NCI-H345 (cell line): ENCODE measurements at places on chromosomes 7 and 10.

- no peak for DNase-seq
These were observed 73.8 kb upstream of the PRLHR start for GRCh38 chr10:118669020-118669791.

DNA sequence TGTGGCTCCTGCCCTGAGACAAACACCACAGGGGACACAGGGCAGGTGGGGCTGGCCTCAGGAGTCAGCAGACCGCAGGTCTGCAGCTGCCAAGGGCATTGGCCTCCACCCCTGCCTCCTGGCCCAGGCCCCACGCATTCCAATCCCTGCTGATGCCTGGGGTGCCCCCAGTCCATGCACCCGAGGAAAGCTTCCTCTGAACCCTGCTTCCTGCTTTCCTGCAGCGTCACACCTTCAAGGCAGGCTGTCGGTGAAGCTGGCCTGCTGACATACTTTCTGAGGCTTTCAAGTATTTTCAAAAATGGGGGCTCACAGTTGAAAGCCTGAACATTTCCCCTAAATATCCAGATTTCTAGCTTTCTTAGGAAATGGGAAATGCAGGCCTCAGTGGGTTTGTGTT is 22.5 kb upstream of the ANTXRL start:
- DNase-seq: no peak

DNA sequence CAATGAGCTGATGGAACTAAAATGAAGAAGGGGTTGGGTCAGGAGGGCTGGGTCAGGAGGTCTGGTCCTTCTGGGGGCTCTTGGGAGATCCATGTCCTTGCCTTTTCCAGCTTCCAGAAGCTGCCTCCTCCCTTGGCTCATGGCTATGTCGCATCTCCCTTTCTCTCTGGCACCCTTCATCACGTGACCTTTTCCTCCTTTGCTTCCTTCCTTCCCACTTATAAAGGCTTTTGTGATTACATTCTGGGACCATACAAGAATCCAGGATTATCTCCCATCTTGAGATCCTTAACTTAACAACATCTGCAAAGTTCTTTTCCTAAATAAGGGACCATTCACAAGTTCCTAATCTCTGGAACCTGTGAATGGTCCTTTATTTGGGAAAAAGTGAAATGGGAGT is 290.2 kb downstream of the GALNT17 start:
- no peak for DNase-seq

DNA sequence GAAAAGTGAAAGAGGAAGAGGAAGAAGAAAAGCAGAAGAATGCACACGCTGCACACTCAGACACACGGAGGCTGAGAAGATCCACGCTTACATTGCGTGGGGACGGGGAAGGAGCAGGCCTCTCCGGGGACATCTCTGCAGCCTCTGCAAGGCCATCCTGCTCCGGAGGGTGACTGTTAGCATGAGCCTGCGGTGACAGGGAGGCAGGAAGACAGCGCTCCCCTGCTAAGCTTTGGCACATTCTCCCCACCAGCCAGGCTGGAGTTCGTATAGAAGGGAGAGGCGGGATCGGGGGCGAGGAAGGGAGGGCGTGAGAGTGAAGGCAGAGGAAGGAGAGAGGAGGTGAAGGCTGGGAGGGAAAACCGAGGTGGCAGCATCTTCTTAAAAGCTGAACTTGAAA is 366.0 kb upstream of the SHH start:
- peak; percentile 34 for DNase-seq

GRCh38 chr10:28627102-28627501 is 50.2 kb upstream of the BAMBI start:
- no peak for DNase-seq

DNA sequence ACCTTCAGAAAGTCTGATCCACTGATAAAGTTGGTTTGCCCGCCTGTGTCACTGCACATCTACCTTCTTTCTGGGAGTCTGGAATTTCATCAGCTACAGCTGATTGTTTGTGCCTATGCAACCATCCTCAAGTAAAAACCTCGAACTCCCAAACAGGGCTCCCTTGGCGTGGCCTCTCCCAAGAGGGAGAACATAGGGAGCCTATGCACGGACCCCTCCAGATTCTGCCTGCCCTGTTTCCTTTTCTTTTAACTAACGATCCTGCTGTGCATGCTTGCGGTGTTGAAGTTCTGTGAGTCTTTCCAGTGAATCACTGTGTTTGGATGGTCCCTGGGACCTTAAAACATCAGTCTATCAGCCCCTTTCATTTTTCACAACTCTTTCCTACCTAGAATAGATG is 226.9 kb upstream of the SEMA3D start:
- DNase-seq: no peak

DNA sequence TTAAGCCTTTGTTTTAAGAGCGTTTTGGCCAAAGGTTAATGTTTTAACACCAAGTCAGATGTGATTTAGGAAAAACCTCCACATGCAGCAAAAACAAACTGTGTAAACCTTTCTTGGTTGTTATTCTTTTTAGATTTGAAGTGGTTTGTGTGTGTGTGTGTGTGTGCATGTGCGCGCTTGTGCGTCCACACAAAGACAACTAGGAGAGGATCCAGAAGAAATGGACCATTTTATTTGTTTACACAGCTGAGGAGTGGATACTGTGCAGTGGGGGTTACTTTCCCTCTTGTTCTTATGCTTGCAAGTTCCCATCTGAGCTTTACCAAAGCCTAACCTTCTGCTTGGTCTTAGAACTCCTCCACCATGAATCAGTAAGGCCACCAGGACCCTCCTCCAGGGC is 20.0 kb downstream of the TCF7L2 start:
- peak; percentile 4 for DNase-seq

DNA sequence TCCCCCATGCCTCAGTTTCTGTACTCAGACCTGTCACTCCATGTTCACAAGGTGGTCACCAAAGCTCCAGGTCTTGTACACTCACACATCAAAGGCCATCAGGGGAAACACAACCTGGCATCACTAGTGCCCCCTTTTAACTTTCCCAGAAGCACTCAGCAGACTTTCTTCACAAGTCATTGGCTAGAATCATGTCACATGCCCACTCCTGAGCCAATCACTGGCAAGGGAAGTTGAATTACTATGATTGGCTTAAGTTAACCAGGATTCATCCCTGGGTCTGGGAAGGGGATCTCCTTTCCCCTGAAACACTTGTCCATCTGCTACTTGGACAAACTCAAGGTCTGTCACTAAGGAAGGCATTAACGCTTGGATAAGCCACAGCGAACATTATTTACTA is 193.8 kb upstream of the PLXNA4 start:
- DNase-seq: no peak

DNA sequence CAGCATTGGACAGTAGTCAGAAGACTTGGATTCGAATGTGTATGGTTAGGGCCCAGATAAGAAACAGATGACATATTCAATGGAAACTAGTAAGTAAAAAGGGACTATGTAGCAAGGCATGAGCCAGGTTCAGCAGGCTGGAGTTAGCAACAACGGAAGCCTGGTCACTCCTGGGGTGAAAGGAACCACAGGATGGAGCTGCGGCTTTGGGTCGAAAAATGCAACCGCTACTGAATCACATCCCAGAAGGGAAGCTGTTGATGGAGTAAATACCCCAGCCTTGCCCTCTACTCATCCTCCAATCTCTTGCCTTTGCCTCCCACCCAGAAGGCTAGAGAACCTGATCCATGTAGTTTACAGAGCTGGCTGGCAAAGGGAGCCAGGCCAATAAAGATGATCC is 37.5 kb upstream of the EGR2 start:
- no peak for DNase-seq

DNA sequence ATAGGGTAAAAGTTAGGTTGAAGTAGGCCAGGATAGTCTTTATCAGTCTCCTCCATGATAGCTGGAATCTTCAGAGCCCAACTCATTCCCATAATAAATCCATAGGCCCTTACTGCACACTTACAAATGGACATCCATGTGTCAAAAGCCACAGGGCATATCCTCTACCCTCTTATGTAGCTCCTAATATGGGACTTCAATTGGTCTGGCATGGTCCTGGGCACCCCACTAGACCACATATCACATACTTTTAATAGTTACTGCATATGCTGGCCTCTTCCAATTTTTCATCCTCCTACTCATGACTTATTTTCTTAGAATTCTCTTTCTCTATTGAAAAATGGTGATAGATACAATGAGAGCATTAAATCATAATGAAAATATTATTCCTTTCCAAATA is 169.3 kb downstream of the MAGI2 start:
- no peak for DNase-seq

DNA sequence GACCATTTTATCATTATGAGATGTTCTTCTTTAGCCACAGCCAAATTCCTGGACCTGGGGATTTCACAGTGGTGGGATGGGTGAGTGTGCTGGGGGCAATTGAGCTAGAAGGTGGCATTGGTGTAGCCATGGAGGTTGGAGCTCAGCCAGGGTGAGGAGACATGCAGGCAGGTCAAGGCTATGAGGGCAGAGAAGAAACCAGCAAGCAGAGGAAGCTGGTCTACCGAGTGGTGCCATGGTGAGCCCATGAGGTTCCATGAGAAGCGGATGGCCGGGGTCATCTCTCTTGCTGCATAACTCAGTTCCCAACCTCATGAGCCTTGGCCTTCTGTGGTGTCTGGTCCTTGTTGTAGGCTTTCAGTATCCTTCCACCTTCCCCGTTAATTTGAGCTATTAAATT is 91.4 kb downstream of the CARD11 start:
- no peak for DNase-seq

GRCh38 chr10:69853064-69853463 is 51.4 kb downstream of the COL13A1 start:
- no peak for DNase-seq

DNA sequence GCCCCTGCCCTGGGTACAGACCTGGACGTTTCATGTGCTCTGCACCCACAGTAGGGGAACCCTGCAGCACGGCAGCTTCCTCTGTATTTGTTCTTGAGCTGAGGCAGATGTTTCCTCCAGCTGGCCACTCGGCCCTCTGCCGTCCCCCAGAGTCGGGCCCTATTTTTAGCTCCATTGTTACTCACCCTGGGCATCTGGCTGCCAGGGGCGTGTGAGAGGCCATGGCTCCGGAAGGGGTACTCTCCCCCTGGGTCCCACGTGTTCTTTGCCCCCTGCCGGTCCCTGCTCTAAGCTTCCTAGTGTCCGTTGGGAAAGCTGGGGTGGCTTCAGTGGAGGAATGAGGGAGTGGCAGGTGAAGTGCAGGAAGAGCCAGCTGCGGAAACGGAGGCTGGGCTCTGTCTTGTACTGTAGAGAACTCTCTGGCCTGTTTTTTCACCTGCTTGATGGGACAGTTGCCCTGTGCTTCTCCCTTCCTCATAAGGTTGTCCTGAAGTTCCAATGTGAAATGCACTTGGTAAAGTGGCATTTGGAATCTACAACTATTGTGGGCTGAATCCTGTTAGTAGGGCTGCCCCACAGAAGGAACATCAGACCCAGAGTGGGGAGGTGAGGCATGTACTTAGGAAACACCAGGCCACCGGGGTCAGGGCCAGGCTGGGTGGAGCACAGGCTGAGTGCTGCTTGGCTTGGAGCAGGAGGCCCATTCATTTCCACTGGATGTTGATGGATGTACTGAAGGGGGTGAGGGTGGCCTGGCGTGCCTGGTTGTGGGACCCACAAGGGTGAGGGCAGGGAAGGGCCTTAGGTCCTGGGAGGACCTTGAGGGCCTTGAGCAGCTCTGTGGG is 30.6 kb downstream of the PALD1 start:
- peak; percentile 14 for DNase-seq

DNA sequence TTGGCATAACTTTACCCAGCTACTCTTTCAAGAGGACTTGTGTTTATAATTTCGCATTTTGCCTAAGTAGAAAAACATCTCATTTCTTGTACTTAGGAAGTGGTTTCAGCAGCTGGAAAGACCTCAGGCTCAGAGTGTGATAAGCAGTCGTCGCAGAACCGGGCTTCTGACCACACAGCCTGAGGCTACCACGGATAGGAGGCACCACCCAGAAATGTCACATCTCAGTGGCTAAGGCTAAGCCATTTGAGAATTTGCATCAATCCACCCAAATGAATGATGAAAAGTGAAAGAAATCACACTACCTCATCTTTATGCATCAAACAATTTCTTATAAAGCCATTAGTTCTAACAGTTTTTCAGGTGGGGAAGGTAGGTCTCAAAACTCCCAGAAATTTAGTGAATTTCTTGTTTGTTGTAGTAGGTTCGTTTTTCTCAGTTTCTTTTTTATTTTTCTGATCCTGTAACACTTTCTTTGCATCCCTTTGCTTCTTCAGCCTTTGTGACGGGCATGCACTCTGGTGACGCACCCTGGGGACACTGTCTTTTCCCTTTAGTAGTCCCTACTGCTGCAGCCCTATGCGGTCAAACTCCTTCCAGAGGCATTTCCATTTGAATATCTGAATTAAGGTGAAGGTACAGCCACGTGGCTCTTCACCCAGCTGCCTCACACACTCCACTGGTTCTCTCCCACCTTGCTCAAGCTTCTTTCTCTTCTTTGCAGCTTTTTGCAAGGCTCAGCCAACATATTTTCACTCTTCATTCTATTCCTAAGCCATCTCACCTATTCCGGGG is 68.5 kb downstream of the MAP3K8 start:
- no peak for DNase-seq

DNA sequence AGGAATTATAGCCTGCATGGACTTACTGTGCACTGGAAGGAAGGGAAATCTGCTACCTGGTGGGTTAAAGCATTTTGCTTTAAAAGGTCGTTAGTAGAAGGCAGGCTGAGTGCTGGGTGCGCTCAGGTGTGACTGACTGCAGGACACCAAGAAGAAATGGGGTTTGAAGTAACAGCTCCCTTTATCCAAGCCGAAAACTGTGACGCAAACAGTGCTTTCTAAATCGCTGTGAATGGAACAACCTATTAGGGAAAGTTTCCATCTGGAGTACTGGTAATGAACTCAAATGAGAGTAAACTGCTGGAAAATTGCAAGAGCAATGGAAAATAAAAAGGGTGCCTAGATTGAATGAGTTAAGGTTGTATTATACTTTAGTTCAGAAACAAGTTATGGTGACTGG is 95.3 kb downstream of the CNNM2 start:
- DNase-seq: no peak

DNA sequence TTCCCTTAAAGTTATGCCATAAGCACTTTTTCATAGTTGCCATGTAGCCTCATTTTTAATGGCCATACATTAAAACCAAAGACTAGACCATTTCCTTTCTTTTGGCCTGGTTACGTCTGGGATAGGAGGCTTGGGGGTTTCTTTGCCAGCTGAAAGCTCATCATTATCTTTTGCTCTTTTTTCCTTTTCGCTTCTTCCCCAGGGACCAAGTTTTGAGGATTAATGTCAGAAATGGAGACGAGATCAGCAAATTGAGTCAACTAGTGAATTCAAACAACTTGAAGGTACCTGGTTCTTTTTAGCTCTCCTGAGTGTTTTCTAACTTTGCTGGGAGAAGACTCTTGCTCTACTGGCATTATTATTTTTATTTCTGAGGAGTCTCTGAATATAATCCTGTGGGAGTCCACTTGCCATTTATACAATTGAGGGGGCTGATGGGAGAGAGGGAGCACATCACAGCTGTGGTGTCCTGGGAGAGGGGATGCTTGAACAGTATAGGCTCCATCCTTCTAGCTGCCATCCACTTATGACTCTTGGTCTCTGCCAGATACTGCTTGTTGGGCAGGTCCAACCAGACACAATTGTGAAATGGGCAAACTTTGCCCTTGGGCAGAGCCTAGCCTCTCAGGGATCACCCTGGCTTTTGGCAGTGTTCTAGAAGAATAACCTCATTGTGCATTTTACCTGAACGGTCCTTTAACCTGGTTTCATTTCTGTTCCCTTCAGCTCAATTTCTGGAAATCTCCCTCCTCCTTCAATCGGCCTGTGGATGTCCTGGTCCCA is 5.8 kb downstream of the CPA4 start:
- DNase-seq: no peak

- DNase-seq: peak; percentile 39
These were observed 14.1 kb upstream of the AKR1B10 start for GRCh38 chr7:134513169-134513752.

GRCh38 chr7:101164071-101164840 is 1.1 kb downstream of the VGF start:
- DNase-seq: no peak
